ENCODE measurements at places on chromosomes 6 and 20.
A peak's percentile ranks its signal among the peaks of the same experiment; 100 is the strongest.

DNA sequence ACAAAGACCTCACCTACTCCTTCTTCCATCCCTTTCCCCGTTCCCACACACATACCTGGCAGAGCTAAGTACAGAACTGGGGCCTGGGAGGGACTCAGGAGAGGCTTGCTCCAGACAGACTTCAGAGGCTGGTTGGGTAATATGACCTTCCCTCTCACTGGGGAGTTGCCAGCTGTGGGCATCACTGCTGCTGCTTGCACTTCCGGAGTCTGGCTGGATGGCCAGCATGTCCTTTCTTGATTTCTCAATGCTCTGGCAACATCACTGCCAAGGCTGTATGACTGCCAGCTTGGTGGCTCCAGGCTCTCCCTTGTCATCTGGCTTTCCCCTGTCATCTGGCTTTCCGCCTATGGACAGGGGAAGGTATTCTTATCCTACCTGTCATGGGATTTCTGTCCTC is 47.8 kb downstream of the CDH22 start:
- DNase-seq, result no peak

DNA sequence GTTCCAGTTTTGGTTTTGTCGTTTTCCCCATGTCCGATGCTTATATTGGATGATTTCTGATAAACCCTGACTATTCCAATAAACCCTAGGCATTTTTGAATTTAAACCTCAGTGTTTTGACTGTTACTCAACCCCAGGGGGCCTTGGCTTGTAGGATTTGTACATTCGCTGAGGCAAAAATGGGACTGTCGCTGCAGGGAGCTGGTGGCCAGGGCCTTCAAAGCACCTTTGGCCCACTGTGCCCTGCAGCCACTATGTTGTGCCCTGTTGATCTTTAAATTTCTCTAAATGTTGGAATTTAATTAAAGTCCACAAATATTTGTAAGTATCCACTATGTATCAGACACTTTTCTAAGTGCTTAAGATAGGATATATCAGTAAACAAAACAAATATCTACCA is 9.5 kb upstream of the NOL7 start:
- DNase-seq, result no peak

DNA sequence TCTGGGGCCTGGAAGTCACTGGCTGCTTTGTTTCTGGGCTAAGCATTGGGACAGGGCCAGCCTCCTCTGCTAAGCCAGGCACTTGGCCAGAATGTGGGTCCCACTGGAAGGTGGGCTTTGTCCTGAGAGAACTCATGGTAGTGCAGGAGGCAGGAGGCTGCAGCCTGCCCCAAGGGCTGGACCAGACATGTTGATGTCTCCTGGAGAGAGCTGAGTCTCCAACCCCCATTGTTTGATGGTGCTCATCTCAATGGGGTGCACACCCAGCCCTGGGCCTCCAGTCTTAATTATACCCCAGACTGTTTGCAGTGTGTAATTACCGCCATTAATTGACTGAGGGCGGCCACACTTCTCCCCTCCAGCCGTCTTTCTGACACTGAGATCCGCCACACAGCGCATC is 220.5 kb upstream of the PMEPA1 start:
- no peak for DNase-seq

DNA sequence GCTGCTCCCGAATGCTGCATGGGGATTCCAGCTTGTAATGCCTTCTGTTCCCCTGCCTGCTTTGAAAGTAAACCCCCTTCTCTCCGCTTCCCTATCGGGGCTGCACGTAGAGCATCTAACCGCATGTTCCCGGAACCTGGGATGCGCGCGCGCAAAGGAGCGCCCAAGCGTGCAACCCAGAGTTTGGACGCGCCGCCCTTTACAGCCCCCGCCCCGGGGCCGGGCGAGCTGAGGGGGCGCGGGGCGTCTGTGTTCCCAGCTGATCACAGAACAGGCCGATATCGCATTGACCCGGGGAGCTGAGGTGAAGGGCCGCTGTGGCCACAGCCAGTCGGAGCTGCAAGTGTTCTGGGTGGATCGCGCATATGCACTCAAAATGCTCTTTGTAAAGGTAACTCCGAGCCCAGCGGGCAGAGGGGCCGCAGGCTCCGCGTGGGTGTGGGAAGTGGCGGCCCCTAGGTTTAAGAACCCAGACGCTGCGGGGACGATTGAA is 1.4 kb downstream of the LAMP5 start:
- DNase-seq, result no peak

- no peak for DNase-seq
Observed at GRCh38 chr6:131510094-131510493, 62.9 kb upstream of the ARG1 start.

DNA sequence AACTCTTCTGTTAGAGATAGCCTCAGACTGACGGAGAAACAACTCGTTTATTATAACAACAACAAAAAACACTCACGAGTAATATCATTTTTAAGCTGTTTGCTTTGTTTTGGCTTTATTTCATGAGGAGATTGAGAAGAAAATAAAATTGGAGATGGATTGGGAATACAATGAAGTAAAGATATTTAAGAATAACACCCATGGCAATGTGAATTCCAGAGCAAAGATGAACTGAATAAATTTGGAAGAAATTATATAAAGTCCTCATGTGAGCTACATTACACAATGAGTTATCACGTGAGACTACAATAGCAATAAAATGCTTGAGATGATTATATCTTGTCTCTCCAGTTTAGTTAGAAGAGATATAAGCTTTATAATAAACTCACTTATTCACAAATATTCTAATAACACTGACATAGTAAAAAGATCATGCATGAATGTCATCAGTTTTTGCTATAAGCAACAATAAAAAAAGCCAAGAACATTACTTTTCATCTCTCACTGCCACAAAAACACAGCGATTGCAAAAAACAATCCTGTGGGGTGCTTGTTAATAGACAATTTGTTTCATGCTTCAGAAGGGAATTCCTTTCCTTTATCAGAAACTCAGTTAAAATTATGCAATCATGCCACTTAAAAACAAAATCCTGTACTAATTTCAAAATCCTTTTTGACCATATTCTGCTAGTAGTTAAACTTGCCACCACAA is 696.7 kb upstream of the MARCKS start:
- DNase-seq, result no peak

GRCh38 chr20:45948261-45948733 is 13.8 kb downstream of the PCIF1 start:
- no peak for DNase-seq

GRCh38 chr6:34324738-34325444 is 67.6 kb downstream of the NUDT3 start:
- DNase-seq, result no peak

DNA sequence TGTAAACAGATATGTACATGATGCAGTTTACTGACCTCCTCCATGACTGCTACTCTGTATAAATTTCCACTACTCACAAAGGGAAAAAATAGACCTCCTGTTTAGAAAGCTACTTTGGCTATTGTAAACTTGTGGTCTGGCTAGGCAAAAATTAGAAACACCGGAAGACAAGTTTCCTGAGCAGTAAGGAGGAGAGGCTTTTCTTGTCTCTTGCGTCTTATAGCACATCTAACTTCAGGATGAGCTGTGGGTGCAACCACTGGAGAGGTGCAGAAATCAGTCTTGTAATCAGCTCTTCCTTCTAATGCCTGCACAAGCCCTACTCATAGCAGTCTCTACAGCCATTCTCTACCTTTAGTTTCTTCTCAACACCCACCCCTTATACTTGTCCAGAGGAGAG is 296.5 kb upstream of the SLC35B3 start:
- DNase-seq, result no peak

DNA sequence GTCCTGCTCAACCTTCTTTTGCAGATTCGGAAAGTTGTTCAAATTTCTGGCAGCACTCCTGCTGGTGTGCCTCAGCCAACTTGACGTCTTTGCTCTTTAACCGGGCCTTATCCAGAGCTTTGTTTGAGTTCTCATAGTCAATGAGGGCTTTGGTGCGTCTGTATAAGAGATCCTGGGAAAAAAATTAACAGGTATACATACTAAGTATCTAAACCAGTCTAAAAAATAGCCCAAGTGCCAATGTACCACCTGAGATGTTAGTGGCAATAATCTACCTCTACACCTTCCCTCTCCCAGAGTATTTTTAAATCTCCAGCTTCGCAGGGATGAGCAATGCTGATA is 21.1 kb downstream of the SNX5 start:
- DNase-seq, result no peak

DNA sequence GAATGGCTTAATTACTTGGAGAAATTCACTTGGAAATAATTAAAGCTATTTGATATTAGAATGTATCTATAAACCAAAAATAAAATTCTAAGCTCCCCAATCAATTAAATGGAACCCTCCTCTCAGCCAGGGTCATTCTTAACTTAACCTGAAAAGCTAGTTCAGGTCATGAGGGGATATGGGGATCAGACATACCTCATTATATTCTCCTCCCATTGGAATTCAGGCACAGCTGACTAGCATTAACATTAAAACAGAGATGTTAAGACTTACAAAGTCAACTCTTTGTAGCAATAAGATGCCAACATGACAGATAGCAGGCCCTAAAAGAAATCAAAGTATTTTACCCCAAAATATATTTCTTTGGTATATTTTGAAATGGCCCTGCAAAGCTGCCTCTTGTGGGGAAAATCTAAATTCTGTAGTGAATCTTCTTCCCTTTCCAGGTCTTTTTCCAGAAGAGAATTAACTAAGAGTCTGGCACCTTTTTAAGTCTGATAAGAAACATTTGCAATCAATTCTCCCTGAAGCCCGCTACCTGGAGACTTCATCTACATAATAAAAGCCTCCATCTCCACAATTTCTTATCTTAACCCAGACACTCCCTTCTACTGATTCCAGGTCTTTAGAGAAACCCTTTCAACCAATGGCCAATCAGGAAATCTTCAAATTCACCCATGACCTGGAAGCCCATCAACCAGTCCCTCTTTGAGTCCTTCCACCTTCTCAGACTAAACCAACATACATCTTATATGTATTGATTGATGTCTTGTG is 231.2 kb downstream of the ADGB start:
- DNase-seq, result no peak

GRCh38 chr6:84260196-84260595 is 32.8 kb upstream of the CEP162 start:
- DNase-seq, result no peak

DNA sequence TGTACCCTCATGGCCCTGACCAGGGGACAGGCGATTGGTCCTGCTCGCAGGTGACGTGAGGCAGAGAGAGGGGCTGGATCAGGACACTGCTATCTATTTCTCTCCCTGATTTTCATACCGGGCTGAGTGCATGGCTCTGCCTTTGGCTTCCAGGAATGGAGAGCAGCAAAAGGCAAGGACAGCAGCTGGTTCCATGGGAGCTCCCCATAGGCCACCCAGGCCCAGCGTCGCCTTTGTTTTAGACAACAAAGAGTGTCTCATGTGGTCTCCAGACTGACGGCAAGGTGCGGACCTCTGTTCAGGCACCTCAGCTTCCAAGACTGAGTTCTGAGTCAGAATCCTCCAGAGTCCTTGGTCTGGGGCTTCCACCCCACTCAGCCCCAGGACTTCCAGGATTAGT is 123.1 kb downstream of the VEGFA start:
- DNase-seq, result no peak

DNA sequence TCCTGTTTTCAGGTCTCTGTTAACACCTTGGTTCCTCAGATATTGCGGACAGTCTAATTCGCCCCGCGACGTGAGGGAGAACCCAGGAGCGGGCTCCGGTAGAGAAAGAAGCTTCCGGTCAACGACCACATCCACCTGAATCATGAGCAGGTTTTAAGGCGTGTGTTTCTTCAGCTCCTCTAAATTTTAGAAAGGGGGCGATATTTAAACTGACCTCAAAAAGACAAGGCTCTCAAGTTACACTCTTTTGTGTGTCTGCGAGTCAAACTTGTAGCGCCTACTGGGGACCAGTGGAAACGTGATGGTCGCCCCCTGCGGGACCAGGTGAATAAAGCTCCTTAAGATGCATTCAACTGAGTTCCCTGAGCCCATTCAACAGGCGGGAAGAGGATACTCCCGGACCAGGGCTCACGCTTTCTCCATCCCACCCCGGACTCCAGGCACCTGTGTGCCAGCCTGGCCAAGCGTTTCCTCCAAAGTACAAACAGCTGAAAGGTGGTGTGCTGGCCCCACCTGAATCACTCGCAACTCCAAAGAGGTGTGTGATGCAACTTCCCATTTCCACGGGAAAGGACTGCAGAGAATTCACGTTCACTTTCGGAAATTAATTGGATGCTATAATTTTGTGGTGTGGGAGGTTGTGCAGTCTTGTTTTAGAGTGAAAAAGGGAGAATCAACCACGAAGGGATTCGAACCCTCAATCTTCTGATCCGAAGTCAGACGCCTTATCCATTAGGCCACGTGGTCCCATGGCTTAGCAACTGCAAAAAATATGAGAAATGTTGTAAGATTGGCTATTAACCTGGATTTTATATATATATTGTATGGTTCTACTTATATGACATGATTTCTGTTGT is 17.0 kb downstream of the GPX5 start:
- peak; percentile 52 for DNase-seq

GRCh38 chr20:17358854-17359253 is 132.0 kb downstream of the PCSK2 start:
- no peak for DNase-seq

- no peak for DNase-seq
Observed at GRCh38 chr6:143958839-143959399, 49.1 kb downstream of the PLAGL1 start.

DNA sequence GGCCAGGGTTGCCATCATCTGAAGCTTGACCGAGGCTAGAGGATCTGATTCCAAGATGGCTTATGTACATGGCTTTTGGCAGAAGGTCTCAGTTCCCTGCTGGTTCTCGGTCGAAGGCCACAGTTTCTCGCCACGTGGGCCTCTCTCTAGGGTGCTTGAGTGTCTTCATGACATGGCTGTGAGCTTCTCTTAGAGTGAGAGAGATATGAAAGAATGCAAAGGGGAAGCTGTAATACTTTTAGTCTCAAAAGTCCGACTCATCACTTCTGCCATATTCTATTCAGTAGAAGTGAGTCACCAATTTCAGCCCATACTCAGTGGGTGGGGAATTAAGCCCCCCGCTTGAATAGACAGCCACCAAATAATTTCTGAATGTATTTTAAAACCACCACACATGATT is 94.2 kb downstream of the UTRN start:
- no peak for DNase-seq

DNA sequence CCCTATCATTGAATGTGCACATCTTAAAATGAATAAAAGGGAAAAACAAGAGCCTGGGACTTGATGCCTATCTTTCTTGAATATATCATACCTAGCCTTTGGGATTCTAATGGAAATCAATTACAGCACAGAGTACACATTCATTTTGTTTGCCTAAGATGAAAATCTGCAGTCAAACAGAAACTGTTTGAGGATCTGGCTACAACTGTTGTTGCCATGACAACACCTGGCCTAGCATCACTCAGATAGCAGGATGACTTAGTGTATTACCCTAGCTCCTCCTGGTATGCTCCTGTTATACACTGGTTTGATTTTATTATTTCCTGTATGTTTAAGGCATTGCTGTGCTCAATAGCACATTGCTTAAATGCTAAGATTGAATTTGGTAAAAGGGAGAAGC is 71.5 kb upstream of the LAMP5 start:
- DNase-seq, result no peak

- DNase-seq, result no peak
Observed at GRCh38 chr6:105495515-105495914, 92.6 kb upstream of the PREP start.

- no peak for DNase-seq
Observed at GRCh38 chr20:61126369-61127195, 125.5 kb upstream of the CDH4 start.

Data from activated CD4-positive, alpha-beta T cell treated with anti-CD3 and anti-CD28 coated beads, Interleukin-2, amount 50 U/mL, for 1 hour (primary cell).